ENCODE measurements at places on chromosomes 7 and 10. TPM values are rescaled to one million over a fixed set of nuclear protein-coding genes. Genes with fewer than 3 reads are reported as not detected.

GRCh38 chr10:3808689-3809199 lies 23.7 kb upstream of the KLF6 start:
- no peak for DNase-seq

GRCh38 chr7:5422396-5423305 lies 983 bp downstream of the TNRC18 start:
- DNase-seq: no peak

DNA sequence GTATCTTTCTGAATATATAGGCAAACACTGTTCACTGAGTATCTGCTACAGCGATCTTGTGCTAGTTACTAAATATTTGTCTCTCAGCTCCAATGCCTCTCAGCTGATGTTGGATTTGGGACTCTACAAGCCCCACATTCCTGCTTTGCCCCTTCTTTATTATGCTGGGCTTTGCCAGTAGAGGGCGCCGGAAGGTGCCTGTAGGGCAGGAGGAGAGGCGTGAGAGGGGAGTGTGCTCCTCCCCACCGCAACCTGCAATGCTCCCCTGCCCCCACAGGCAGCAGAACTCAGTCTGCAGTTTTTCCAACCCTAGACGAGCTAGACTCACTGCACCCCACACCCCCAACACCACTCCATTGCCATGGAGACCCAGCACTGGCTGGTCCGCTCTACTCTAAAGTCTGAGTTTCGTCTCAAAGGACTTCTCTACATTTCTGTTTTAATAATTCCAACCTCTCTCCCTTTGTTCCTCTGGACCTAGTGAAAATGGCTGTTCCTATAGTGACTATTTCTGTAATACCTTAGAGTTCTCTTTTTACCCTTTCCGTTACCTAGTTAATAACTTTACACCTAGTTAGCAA lies 337.6 kb downstream of the CCSER2 start:
- no peak for DNase-seq

DNA sequence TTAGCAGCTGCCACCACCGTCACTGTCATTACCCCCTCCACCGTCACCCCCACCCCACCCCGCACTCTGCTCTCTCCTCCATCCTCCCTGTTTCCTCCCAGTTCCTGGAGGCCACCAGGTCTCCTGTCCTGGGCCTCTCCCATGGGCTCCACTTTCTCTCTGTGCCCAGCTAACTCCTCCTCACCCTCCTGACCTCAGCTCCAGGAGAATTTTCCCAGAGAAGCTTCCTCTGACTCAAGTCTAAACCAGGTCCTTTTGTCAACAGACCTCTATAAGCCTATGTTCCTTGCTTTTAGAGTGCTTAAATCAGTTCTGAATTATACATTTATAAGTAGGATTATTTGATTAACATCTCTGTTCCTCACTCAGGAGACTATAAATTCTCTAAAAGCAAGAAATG lies 150.0 kb downstream of the ARHGAP12 start:
- no peak for DNase-seq

DNA sequence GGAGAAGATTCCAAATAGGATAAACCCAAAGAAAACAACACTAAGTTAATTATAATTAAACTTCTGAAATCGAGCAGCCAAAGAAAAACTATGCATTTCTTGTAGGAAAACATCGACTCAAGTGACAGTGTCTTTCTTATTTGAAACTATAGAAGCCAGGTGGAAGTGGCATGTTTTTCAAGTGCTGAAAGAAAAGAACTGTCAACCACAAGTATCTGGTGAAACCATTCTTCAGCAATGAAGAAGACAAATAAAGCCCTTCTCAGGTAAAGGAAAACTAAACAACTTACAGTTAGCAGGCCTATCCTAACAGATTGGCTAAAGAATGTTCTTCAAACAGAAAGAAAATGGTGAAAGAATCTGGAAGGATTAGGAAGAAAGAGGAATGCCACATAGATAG lies 71.4 kb upstream of the MSRB2 start:
- DNase-seq: no peak

DNA sequence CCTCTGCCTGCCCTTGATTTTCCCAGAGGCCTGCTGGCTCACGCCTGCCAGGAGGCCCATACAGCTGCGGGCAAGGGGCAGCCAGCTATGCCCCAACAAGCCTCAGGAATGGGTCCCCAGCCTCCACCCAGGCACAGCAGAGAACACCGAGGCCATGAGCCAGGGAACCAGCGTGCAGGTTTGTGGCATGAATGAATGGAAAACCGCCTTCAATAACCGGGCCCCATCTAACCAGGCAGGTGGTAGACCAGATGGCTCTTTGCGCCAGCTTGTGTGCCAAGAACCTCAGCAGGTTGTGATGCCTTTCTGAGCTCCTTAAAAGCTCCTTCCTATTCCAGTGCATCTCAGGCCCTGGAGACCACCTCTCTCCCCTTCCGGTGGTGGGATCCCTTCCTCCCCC lies 50.2 kb downstream of the ELFN1 start:
- no peak for DNase-seq

DNA sequence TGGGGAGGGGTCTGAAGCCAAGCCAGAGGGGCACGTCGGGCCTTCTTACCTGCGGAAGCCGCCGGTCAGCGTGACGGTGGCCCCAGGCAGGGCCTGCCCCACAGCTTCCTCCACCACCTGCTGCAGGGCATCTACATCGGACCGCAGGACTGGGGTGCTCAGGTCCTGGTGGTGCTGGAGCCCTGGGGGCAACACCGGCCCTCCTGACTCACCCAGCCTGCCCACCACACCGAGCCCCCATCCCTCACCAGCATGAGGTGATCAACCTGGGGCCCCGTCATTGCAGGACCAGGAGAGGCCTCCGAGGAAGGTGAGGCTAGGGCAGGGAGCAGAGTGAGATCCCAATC lies 8.0 kb downstream of the POLM start:
- DNase-seq: no peak

- no peak for DNase-seq
Measured at GRCh38 chr7:42457663-42458062, 220.7 kb upstream of the GLI3 start.

DNA sequence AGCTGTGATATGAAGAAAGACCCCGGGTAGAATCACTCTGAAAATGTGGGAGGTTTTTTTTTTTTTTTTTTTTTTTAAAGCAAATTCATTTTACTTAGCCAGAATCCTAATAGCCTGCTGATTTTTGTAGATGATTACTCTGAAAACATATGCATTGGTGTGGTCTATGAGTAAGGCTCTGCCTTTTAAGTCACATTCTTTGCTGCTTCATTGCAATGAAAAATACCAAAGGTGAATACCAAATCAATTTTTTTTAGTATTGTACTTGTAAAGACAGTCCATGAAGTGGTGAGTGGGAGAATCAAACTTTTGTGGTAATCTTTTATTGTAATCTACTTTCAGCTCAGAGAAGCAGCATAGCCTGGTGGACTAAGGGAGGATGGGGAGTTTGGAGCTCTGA lies 130.3 kb downstream of the SDK1 start:
- DNase-seq: no peak

DNA sequence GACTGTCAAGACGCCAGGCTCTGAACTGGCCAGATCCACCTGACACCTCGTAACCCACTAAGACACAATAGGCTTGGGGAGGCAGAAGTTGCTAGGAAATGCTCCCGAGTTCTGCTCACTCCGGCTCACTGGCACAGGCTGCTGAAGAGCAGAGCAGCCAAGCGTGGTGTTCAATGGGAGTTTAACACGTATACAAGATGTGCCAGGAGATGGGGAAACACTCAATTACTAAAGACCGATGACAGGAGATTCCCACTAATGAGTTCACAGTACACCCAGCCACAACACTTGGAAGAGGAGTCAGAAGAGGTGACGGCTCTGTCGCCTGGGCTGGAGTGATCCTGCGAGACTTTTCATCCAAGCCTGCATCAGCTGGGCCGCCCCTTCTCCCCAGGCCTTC lies 303.4 kb downstream of the GFRA1 start:
- DNase-seq: no peak

DNA sequence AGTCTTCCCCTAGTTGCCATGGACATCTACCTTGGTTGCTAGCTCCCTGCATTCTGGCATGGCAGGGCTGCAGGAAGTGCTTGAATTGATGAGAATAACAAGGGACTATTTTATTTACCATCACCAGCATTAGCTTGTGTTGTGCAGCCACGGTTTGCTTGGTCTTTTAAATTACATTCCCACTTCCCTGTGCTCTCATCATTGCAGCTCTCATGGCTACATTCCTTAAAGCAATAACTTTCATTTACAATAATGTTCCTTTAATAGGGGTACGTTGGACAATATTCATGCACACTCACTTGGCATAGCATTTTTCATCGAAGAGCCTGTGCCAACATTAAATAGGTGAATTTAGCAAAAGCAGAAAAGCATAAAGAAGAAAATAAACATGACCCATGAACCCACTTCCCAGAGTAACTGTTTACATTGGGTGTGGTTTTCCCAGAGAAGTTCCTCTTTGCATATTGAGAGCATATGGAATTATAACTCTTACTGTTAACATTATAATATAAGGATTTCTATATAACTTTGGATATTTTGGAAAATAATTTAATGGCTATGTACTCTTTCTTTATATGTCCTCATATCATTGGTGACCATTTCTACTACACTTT lies 113.2 kb upstream of the VWC2 start:
- DNase-seq: no peak

GRCh38 chr7:67311901-67312300 lies 315.3 kb downstream of the TYW1 start:
- DNase-seq: no peak

DNA sequence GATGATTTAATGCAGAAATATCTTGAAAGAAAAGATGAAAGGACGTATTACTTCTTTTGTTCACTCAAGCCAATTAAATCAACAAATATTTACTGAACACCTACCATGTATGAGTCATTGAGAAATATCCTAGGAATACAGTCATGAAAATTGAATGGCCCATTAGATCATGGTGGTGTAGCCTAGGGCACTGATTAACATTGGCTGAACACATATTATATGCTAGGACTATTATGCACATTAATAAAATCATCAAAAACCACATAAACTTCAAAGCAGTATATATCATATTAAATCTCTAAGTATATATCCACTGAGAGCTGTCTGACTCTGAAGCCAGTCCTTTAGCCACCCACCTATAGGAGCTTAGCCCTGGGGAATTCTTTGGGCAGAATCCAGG lies 41.8 kb downstream of the FAM204A start:
- DNase-seq: no peak

DNA sequence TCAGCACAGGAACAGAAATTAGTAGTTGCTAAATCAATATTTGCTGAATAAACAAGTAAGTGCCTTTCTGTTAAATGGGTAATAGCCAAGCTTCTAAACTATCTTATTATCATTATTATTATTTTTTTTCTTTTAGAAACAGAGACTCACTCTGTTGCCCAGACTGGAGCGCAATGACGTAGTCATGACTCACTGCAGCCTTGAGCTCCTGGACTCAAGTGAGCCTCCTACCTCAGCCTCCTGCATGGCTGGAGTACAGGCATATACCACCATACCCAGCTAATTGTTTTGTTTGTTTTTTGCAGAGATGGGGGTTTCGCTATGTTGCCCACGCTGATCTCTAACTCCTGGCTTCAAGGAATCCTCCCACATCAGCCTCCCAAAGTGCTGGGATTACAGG lies 12.3 kb upstream of the ELN start:
- DNase-seq: no peak

DNA sequence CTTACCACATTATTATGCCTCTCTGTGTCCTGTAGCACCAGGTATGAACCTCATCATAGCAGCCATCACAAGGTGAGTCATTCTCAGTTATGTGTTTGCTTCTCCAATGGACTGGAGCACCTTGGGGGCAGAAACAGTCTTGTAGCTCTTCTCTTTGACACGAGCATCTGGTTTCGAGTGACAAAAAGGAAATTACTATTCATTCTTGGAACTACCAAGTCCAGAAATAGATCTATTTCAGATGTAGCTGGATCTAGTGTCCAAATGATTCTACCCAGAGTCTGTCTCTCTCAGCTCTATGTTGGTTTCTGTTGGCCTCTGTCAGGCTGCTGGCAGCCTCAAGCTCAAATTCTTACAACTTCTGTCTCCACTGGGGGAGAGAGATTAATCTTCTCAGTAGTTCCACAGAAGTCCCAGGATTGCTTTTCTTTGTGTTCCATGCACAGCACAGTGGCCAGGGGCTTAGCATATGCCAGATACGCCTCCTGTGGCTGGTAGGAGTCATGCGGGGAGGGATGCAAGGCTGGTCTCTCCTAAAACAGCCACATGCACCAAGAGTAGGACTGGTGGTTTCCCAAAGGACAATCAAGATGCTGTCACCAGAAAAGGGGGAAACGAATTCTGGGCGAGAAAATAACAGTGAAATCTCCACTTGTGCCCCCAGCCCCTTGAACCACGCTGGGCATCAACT lies 37.2 kb upstream of the PAPSS2 start:
- no peak for DNase-seq

- DNase-seq: no peak
Measured at GRCh38 chr7:151392002-151392401, 17.8 kb downstream of the WDR86 start.

GRCh38 chr7:68914006-68914405 lies 684.3 kb upstream of the AUTS2 start:
- no peak for DNase-seq

DNA sequence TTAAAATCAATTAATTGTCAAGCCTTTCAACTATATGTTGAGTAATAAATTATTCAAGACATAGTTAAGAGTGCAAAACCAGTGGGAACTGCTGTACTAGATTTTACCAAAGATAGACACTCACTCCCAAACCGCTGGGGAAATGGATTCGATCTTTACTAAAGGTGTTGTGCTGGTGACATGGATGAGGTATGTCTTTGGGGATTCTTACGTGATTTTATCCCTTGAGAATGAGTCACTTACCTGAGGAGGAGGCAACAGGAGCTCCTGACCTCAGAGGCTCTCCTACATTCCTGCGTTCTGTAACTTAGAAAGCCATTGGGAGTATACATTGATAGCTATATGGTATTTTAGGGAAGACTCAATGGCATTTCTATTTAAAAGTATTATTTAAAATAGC lies 165.5 kb downstream of the PKD1L1 start:
- no peak for DNase-seq

GRCh38 chr10:97500297-97500575 lies 1.5 kb downstream of the UBTD1 start:
- DNase-seq: no peak

GRCh38 chr7:77360104-77360503 lies 56.0 kb downstream of the GSAP start:
- no peak for DNase-seq

- no peak for DNase-seq
Measured at GRCh38 chr10:9913876-9914514, 1103.7 kb upstream of the CELF2 start.

Gene SLC16A9
- total RNA-seq: 258 TPM

Gene EN2
- total RNA-seq: 0.08 TPM

Gene ALOX5
- 11.4 TPM for total RNA-seq

Gene ETV1
- 16.9 TPM for total RNA-seq

Gene ASAH2
- total RNA-seq: 7.1 TPM

Gene CYP26C1
- total RNA-seq: 0.12 TPM

Gene NME8
- total RNA-seq: not detected

Gene INMT
- 122 TPM for total RNA-seq

Gene SUN3
- not detected for total RNA-seq

Gene SKIDA1
- total RNA-seq: 3.1 TPM

Gene MSS51
- 0.55 TPM for total RNA-seq

Gene KNDC1
- total RNA-seq: 9.7 TPM

Gene CEP41
- 21.4 TPM for total RNA-seq

Gene EPHA1
- 0.56 TPM for total RNA-seq

Gene PPP1R9A
- 53.2 TPM for total RNA-seq

Gene SEMA3C
- 10.6 TPM for total RNA-seq

Gene SVOPL
- total RNA-seq: 4.8 TPM

Gene TMEM184A
- 0.72 TPM for total RNA-seq
